HS-27A (cell line): ENCODE measurements at places on chromosomes 13 and 19.

- DNase-seq, result no peak
Observed at GRCh38 chr19:18202778-18203407, 949 bp downstream of the RAB3A start.

GRCh38 chr13:110266983-110267382, 40.0 kb downstream of the COL4A1 start:
- no peak for DNase-seq

DNA sequence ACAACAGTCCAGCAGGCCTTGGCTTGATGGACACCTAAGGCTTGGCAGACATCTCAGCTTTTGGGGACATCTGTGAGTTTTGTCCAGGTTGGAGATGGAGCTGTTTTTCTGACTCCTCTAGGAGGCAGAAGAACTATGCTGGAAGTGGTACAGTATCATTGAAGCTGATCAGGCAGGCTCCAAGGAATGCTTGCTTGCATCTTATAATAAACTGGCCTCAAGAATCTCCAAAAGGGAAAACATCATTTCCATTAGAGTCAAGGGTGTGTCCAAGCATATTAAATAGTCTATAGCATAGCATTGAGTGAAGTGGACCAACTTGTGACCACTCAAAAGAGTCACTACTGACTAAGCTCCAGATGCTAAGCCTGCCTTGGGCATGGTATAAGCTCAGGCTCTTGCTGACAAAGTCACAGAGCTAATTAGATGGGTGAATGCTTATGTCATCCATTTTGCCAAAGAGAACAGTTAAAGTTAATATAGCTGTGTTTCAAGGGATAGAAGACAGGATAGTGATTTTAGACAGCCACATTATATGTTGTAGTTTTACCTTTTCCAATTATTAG, 216.0 kb downstream of the DNAJC15 start:
- no peak for DNase-seq

GRCh38 chr19:20154636-20155035, 12.4 kb upstream of the ZNF486 start:
- DNase-seq, result no peak

DNA sequence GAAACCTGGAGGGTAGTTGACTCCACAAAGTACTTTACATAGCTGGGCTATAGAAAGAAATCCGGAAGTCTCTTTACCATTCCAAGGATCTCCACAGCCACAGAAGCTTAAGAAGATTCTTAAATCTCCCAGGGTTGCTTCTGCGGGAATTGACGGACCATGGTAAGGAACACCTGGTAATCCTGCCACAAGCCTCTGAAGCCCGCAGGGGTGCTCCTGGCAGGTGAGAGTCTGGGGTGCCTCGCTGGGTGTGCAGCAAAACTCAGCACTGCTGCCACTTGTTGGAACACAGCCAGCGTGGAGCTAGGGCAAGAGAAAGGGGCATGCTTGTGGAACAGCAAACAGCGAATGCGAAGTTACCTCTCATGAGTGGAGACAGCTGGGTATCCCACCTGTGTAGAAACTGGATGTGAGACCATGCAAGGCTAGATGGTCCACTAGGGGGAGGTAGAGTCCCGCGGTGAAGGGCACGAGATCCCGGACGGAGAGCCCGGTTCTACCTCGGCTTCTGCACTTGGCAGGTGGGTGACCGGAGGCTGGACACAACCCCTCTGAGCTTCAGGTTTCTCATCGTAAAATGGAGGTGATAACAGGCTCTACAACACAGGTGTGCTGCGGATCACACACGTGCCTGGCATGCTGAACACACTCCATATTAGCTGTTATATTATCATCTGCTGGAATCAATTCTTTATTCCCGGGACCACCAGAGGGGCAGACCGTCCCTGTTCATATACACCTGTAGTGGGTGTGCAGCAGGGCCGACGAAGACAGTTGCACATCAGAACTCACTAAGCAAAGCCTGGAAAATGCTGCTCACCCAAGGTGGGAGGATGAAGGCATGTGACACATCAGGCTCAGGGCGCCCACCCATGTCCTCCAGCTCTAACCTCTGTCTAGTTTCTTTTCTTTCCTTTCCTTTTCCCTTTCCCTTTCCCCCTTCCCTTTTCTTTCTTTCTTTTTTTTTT, 24.1 kb upstream of the UBAC2 start:
- no peak for DNase-seq

DNA sequence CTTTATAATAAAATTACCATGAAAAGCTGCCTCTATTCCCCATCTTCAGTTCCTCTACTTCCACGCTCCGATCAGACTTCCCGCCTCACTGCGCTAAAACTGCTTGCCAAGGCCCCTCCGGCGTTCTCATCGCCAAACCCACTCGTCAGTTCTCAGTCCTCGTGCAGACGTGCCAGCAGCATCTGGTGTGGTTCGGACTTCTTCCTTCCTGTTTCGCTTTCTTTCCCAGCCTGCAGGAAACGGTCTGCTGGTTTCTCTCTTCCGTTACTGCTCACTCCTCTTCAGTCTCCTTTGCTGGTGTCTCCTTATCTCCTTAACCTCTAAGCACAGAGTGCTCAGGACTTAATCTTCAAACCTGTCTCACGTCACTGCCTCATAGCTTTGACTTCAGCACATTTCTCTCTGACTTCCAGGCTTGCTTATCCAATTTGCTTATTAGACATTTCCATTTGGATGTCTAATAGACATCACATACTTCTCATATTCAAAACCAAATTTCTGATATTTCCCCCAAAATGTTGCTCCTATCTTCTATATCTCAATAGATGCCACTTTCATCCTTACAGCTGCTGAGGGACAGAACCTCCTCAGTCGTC, 40.3 kb downstream of the RCBTB2 start:
- DNase-seq, result no peak

DNA sequence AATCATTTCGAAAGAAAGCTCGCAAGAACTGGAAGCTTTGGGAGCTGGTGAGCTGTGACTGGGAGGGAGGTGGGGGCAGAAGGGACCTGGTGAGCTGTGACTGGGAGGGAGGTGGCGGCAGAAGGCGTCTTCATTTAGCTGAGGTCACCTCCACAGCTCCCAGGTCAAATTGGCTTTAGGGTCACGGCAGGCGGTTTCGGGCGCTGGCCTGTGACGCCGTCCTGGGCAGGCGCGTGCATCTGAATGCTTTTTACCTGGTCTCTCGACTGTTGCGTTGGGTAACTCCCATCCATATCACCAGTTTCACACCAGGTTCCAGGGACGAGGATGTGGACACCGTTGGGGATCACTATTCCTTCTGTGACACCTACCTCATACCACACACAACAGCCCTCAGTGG, 29.2 kb downstream of the C2CD4C start:
- DNase-seq, result no peak

DNA sequence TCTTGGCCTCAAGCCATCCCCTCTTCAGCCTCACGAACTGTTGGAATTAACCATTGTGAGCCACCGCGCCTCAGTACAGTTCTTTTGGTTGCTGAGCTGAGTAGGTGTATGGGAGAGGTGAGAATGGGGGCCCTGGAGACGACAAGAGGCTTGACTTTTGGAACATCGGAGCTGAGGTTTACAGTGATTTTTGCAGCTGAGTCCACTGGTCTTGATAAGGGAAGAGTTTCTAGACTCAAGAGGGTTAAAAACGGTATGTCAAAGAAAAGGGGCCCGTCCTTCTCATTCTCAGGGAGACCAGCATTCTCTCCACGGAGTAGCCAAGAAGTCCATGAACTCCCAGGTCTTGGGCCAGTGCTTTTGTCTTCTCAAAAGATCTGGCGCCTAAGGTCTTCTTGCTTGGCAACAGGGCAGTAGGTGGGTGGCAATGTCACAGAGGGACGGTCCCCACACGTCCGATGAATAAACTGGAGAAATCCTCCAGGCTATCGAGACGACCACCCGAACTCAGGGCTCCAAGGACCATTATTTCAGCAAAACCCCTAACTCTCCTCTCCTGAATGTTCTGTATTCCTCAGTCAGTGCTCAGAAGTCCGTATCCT, 6.4 kb upstream of the QTRT1 start:
- DNase-seq, result no peak

- no peak for DNase-seq
Observed at GRCh38 chr13:51520524-51520923, 63.7 kb upstream of the WDFY2 start.

- no peak for DNase-seq
Observed at GRCh38 chr13:102374726-102375125, 27.1 kb downstream of the FGF14 start.

DNA sequence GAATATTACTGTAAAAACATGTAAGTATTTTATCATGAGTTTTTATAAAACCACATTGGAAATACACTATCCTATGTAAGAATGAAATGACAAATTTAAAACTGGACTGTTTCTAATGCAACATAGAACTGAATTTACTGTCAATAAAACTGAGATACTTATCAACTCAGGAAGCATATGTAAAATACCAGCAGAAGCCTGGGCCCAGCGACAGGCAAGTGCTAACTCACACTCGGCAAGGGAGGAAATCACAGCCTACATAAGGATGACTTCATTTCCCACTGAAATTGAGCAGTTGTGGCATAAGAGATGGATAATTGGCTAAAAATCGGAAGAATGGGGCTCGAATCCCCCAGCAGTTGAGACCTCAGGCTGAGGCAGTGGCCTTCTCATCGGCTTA, 12.1 kb downstream of the PROZ start:
- DNase-seq, result no peak

DNA sequence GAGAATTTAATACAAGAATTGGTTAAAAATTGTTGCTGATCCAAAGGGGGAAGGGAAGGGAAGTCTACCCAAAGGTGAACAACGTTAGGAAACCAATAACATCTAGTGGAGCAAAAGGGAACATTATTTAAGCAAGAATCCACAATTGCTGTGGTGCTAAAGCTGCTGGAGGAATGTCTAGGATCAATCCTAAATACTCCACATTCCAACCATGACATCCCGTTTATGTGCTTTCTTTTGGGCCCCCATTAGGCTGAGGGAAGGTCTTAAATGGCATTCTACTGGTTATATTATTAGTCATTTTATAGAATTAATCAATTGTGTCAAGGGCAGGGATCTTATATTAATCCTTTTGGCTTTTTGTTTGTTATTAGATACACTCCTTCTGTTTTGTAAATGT, 39.9 kb upstream of the VWA8 start:
- no peak for DNase-seq

GRCh38 chr13:111484141-111484925, 163.9 kb downstream of the TEX29 start:
- DNase-seq, result no peak

- DNase-seq, result no peak
Observed at GRCh38 chr19:16814526-16815100, 14.6 kb upstream of the SIN3B start.

GRCh38 chr19:14368011-14368513, 13.2 kb upstream of the ADGRE5 start:
- no peak for DNase-seq

GRCh38 chr19:1760020-1760419, 6.7 kb downstream of the ONECUT3 start:
- DNase-seq, result no peak

- no peak for DNase-seq
Observed at GRCh38 chr13:101447852-101448251, 4.6 kb upstream of the ITGBL1 start.

GRCh38 chr13:110261166-110262081, 45.5 kb downstream of the COL4A1 start:
- DNase-seq, result no peak

- no peak for DNase-seq
Observed at GRCh38 chr13:113803409-113804016, 44.5 kb downstream of the TMEM255B start.

- no peak for DNase-seq
Observed at GRCh38 chr13:113553511-113554332, 30.8 kb upstream of the TFDP1 start.

- no peak for DNase-seq
Observed at GRCh38 chr19:36060430-36060829, 5.7 kb downstream of the WDR62 start.

DNA sequence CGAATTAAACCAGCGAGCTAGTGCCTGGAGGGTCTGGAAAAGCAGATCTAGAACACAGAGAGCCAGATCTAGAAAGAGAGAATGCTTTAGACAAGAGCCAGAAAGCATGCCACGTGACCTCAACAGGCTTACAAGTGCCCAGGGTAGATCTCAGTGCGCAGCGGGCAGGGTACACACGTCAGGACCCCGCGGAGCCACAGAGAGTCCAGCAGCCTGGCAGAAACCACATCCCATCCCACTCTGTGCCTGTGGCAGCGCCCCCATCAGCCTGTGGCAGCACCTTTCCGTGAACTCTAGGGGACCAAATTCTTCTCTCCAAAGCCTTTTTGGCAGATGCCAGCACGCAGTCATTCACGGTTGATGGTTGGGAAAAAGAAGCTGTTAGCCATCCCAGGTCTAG, 5.9 kb downstream of the ARHGEF1 start:
- no peak for DNase-seq

DNA sequence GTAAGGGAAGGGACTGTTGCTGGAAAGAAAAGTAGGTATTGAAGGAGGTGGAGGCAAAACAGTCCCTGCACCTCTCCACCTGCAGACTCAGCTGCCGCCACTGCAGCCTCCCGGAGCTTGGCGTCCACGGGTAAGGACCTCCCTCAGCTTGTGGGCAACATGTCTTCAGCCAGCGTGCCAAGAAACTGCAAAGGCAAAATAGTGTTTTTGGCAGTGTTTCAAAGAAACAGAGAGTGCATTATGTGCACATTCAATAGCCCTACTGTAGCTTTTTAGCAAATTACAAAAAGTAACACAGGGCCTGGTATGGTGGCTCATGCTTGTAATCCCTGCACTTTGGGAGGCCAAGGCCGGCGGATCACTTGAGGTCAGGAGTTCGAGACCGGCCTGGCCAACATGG, 57.4 kb downstream of the ATP11A start:
- no peak for DNase-seq

DNA sequence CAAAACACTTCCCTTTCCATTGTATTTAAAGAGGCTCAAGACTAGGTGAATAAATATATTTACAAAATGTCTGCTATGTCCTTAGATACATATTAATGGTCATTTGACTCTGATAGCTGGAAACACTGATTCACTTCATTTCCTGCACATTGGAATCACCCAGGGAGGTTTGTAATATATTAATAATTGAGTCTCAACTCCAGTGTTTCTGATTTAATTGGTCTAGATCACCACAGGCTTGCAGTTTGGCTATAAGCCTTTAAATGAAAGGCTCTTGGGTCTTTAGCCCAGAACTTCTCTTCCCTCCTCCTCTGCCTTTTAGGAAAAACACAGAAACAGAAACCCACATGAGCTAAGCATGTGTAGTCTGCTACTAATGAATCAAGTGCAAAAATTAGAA, 378.0 kb downstream of the TBC1D4 start:
- no peak for DNase-seq
